8988T (cell line): ENCODE measurements at places on chromosomes 13 and 19.

- no peak for DNase-seq
Measured at GRCh38 chr13:72314210-72314609, 413.2 kb downstream of the MZT1 start.

DNA sequence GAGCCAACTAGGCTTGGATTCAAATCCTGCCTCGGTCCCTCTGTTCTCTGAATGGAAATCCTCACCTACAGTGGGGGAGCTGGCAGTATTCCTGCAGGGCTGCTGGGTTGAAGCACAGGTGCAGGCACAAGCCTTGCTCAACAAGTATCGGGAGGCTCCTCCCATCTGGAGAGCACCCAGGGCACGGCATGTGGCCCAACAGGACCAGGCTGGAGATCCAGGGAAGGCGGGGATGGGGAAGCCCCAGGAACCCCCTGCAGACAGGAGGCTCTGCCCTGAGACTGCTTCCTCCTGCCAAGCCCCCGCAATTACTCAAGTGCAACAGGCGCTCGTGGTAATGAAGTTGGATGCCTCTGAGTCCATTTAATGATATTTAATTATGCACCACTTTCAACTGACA lies 128.0 kb upstream of the VSTM2B start:
- no peak for DNase-seq

GRCh38 chr19:48955308-48955958 lies 758 bp downstream of the BAX start:
- no peak for DNase-seq

GRCh38 chr13:64674126-64674525 lies 2556.0 kb downstream of the PCDH9 start:
- DNase-seq, result no peak

DNA sequence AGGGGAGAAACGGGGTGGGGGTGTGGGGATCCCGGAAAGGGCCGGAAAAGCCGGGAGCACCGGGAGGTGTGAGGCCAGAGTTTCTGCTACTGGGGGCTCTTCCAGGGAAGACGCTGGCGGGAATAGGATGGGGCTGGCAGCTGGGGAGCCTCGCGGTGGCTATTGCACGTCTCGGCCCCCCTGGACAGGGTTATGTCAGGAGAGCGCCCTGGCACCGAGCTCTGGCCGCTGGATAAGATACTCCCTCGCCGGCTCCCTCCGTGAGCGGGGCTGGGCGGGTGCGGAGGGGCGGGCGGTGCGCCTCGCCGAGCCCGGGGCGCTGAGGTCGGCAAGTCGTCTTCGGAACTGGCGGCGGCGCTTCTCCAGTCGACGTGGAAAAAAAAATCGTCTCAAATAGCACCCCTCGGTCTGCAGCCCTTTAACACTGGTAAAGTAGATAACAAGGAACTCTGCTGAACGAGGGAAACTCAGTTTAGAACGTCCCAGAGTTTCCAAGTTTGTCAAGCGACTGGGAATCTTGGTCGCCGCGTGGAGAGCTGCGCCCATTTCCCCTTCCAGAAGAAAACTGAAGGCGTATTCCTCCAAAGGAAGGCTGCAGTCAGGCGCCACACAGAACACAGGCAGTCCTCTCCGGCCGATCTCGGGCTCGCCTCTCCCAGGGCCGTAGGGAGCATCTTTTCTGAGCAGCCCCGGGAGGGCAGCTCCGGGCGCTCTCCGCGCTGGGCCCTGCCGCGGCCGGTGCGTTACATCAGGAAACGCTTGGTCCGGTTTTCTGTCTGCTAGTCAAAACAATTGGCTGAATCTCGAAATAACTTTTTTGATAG lies 115.1 kb downstream of the KCNRG start:
- no peak for DNase-seq

DNA sequence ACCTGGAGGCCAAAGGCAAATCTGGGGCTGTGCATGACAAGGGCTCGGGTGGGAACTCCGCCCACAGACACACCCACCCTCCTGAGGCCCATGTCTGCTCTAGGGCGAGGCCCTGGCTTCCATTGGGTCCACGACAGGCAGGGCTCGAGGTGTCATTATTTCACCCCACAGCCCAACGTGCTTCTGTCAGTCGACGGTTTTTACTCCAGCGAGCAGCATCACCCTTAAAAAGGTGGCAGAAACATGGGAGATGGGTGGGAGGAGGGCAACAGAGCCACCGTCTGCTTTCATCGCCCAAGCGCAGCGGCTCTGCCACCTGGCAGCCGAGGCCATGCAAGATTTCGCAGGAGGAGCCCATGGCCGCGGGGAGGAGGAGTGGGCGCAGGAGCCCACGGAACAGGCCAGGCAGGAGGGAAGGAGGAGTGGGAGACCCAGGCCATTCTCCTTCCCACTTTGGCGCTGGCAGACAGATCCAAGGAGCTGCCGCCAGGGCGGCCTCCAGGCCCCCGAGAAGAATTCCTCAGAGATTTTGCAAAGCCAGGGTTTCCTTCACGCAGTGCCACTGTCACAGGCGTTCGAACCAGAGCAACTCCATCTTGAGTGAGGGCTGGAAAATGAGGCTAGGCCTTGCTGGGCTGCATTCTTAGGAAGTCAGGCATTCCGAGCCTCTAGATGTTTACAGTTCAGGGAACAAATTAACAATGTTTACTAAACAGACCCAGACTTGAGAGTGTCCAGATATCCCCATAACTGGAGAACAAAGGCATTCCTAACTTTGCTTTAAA lies 49.3 kb upstream of the TUBGCP3 start:
- DNase-seq, result no peak

DNA sequence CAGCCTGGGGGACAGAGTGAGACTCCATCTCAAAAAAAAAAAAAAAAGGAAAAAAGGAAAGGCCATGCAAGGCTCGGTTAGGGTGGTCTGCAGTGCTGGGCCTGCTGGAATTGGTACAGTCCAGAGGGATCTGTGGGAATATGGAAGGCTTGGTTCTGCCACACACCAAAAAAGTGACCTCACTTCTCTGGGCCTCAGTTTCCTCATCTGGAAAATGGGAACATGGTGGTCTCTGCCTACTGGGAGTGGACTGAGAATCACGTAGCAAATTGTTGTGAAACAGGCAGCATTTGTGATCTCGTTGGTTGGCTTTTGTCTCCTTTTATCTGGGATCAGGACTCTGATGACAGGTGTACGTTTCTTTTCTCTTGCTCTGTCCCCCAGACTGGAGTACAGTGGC lies 7.5 kb downstream of the DNM2 start:
- DNase-seq, result no peak

- no peak for DNase-seq
Measured at GRCh38 chr19:51572908-51573307, 1.8 kb downstream of the ZNF175 start.

DNA sequence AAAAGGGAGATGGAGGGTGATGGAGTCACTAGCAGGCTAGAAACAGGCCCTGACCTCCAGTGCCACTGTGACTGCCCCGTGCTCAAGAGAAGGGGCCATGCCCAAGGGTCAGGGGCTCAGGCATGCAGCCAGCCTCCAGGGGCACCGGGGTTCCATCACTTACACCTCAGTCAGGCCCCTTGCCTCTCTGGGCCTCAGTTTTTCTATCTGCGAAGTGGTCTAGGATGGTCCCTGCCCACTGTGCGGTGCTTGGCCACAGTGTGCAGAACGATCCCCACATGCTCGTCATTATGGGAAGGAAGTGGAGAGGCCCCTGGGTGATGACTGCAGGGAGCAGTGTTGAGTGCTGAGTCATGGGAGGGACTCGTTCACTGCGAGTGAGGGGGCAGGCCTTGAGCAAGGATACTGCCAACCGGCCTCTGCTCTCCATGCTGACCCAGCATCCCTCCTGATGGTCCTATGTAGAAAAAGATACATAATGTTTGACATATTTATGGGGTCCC lies 23.1 kb downstream of the TMED1 start:
- peak; percentile 91 for DNase-seq

GRCh38 chr19:913080-913748 lies at the start of gene R3HDM4:
Gene R3HDM4 (minus strand): TSS chr19:913219. CDS start chr19:913157, 62 bp downstream.
- DNase-seq, result peak; percentile 96

DNA sequence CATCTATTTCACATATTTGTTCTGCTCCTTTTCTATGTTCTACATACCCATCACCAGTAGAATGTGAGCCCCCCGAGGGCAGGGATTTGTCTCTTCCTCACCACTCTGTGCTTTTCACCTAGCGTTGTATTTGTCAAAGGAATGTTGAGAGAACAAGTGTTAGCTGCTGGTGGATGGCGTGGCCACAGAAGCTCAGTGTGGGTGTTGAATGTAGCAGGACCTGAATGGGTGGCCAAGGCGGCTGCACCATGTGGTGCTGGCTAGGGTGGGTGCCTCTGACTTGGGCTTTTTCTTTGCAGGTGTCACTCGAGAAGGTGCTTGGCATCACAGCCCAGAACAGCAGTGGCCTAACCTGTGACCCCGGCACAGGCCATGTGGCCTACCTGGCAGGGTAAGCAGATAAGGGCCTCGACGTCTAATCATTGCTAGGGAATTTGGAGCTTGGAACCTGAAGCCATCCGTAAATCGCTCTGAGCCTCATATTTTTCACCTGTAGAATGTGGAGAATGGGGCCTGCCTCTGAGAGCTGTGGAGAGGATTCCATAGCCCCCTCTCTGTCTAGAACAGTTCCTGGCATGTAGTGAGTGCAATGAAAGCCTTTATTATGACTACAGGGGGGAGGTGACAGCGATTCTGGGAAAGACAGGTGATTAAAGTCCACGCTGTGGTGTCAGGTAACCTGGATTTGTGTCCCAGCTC lies 3.9 kb downstream of the WDR62 start:
- no peak for DNase-seq

- no peak for DNase-seq
Measured at GRCh38 chr13:66492479-66492878, 737.7 kb downstream of the PCDH9 start.

DNA sequence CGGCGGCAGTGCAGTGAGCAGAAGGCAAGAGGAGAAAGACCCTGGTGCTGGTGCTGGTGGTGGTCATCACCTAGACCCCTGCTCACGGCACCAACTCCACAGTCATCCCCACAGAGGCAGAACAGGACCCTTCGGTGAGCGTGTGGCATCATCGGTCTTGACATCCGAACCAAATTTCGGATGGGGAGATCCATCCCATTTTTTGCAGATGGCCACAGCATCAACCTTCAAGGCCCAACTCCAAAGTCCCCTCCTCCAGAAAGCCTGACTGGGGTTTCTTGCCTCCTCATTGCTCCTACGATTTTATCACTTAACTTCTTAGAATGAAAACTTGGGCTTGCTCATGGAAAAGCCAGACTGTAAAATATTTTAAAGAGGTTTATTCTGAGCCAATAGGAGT lies 8.7 kb upstream of the KLK12 start:
- no peak for DNase-seq

GRCh38 chr13:23654111-23655110 lies 84.2 kb downstream of the TNFRSF19 start:
- no peak for DNase-seq

- DNase-seq, result no peak
Measured at GRCh38 chr13:24894972-24895300, 131.0 kb downstream of the RNF17 start.

DNA sequence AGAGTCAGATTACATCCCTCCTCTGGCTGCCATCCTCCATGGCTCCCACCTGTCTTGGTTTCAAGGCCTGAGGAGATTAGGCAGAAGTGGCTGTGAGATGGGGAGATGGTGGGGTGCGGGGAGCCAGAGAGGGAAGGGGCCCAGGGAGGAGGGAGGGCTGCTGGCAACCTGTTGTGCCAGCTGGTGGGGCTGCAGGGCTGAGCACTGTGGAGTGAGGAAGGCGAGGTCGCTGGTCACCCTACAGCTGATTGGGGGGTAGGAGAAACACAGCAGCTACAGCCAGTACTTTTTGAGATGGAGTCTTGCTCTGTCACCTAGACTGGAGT lies 48.3 kb downstream of the CD320 start:
- DNase-seq, result no peak

- no peak for DNase-seq
Measured at GRCh38 chr13:113883314-113883811, 19.5 kb upstream of the GAS6 start.

DNA sequence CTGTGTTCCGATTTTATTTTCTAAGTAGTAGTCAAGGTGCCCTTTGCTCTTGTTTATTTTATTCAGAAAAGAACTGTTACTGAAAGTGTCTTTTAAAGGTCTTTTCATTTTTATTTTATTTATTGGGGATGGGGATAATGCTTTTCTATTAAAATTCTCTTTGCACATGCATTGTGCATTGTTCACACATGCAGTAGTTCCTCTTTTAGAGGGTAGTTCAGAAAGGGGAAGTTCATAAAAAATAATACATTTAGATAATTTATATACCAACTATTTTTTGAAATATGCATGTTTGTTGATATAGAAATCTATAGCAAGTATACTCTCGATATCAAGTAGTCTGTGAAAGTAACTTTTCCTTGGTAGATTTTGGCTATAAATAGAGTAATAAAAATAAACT lies 3.5 kb downstream of the GPC5 start:
- no peak for DNase-seq

GRCh38 chr19:18991006-18991405 lies 42.3 kb downstream of the SUGP2 start:
- no peak for DNase-seq

DNA sequence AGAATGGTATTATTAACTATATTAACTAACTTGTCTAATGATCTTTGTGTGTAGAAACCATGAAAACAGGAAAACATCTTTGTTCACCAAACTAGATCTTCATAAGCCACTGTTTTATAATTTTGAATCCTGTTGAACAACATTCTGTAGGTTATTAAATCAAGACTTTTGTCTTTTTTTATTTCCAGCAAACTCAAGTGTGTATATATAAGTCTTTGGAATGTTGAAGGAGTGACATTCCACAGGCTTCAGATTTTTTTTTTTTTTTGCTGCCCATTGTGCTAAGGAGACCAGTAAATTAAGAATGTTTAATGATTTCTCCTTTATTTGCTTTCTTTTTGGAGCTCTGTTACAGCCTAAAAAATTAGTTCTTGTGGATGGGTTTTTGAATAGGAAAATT lies 89.6 kb downstream of the LMO7 start:
- DNase-seq, result no peak

- no peak for DNase-seq
Measured at GRCh38 chr13:79861731-79862130, 380.8 kb downstream of the NDFIP2 start.

- DNase-seq, result no peak
Measured at GRCh38 chr13:66365101-66365500, 865.0 kb downstream of the PCDH9 start.

DNA sequence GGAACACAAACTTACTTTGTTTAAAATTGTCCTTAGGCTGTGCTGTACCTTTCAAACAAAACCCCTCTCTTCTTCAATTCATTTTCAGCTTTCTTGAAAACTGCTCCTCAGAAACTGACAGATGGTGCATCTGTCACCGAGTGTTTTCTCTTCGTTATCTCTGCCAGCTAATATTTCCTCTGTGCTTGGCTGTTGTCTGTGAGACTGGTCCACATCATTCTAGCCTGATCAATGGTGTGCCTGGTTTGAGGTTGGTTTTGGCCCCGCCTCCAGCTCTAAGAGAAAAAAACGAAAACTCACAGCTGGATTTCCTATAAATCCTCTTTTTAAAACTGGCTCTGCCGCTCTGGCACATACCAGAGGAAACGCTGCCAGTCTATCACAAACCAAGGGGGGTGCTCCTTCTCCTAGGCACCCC lies 79.7 kb downstream of the STARD13 start:
- no peak for DNase-seq

DNA sequence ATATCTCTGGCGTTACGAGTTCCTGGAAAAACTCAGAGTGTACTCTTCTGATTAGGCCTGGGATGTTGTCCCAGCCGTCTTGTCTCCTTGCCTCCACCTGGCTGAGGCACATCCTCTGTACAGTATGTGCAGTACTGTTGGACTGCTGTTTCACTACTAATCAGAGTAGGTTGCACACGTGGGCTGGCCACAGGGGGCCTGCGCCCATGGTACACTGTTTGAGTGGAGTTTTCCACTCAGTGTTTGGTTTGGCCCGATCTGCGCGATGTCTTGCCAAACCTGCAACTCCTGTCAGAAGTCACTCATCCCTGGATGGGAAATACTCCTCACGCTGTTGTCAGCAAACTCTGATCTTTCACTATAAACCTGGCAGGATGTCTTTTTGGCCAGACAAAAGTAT lies 189.6 kb upstream of the CSNK1A1L start:
- DNase-seq, result no peak
